Fibroblast of lung (primary cell): ENCODE measurements at places on chromosomes 1 and 21.

GRCh38 chr1:67171978-67172377 is 5.7 kb downstream of the IL23R start:
- peak; percentile 27 for DNase-seq

DNA sequence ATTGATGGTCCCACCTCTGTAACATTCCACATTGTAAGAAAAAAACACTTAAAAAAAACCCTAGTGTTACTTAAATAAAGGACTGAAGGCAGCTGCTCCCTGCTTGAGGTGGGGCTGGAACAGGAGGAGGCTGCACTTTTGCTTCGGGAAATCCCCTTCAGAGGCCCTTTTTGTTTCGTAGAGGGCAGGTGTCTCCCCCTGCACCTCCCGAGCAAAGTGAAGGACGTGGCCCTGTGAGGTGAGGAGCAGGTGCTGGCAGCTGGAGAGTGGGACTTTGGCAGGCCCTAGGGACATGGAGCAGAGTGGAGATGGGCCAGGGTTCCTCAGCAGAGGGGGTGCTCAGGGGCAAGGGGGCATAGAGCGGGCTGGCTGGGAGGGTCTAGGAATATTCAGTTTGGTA is 33.4 kb upstream of the WNT4 start:
- DNase-seq: no peak

GRCh38 chr1:44024903-44025525 is 6.2 kb downstream of the SLC6A9 start:
- no peak for DNase-seq

DNA sequence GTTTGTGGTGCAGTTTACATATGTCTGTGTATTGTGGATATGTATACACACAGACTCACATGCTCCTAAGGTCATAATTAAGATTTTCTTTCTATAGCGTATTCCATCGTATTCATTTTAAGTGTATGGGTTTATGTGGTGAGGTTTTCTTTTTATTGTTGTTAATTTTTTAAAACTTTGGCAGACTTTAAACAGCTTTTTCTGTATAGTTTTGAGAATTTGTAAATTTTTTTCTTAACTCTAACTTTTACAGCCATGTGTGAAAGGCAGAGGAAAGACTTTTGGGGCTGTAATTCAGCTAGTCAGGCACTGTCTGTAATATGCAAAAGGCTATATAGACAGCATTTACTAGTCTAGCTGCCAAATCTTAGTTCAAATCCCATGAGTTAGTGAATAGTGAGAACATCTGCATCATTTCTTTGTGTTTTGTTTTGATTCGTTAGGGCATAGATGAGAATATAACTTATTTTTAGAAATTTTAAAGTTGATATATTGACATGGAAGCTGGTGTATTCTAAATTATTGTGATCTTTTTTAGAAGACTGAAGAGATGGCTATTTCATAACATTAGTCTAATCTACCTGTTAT is 2.3 kb downstream of the MAGI3 start:
- DNase-seq: no peak

DNA sequence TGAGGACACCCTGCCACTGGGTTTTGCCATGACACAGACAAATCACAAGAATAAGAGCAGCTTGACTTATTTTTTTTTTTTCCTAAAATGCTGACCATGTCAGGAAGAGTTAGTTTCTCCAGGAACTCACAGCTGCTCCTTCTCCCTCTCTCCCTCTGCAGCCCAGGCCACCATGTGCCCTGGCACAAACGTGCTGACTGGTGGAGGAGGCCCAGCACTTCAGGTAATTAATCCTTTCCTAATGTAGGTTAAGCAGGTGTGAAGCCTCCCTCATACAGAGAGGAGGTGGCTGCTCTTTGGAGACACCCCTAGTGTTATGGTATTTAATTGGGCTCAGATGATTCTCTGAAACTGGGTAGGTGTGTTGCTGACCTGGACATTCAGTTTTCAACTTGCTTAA is 129.8 kb upstream of the USH2A start:
- DNase-seq: no peak

- DNase-seq: peak; percentile 51
Measured at GRCh38 chr1:168786476-168787330, 57.7 kb upstream of the DPT start.

- peak; percentile 71 for DNase-seq
Measured at GRCh38 chr1:44842862-44843655, at the start of gene PTCH2. Gene PTCH2 (minus strand): TSS chr1:44843253. CDS start chr1:44842932, 321 bp downstream.

DNA sequence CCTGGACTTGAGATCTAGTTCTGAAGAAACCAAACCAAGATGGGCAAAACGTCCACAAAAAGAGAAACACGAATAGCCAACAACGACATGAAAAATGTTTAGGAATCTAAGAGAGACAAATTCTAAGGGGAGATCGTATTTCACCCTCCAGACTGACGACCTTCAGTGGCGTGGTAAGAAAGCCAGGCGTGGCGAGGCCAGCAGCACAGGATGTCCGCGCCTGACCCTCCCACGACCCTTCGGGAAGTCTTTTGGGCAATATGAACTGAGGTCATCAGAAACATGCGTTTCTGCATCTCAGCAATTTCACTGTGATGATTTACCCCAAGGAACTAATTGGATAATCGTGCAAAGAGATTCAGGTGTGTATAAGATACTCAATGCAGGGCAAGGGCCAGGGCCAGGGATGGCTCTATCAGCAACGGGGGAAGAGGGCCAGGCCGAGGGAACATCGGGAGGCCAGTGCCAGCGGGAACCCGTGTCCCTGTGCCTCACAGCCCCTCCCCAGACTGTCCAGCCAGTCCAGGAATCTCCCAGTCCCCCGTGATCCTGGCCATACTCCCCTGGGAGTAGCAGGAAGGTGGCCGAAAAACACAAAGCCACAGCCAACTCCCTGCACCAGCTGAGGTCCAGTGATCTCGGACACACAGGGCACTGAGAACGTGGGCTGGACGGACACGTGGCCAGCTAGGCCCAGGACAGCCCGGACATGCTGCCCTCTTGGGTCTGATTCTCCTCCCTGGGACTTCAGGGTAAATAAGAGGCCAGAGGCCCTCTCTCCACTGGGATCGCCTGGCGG is 53.6 kb upstream of the ADARB1 start:
- no peak for DNase-seq

- no peak for DNase-seq
Measured at GRCh38 chr1:43402089-43402865, 12.6 kb downstream of the SZT2 start.

DNA sequence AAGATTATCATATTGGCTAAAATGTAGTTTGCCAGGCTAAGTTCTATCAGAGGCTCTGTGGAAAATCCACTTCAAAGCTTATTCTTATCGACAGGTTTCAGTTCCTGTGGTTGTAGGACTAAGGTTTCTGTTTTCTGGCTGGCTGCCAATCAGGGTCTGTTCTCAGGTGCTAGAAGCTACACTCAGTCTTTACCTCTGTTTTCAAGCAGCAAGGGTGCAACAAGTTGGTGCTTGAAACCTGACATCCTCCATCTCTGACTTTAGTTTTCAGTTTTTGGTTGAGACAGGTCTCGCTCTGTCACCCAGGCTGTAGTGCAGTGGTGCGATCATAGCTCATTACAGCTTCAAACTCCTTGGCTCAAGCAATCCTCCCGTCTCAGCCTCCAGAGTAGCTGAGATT is 15.3 kb upstream of the TMCO2 start:
- DNase-seq: no peak

DNA sequence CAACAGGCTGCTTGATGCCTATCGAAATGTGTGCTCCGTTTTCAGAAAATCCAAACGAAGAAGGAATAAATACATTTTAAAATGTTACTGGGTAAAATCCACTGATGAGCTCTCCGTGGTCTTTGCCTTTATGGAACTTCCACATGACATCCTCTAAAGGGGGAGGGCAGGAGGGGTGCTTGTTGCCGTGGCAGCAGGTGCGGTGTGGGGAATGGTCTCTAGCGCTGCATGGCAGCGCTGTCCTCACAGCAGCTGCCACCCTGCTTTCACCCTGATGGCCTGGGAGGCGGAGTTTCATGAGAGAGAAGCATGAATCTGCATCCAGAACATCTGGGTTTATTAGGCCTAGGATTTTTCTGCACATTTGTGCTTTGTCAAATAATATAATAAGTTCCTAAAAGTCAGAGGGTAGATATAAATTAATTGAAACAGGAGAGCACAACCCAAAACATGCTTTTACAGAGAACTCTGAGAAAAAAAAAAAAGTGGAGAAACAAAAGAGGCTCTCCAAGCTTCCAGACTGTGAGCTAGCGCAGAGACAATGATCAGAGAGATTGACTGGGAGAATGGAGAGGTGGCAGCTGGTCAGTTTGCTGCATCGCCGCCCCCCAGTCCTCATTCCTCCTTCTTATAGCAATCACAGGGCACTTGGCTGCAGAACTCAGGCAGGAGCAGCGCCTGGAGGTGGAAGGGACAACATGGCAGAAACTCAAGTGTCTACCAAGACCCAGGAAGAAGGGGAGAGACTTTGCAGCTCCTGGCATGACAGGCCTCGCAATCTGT is 228.6 kb downstream of the DSCAM start:
- DNase-seq: no peak

DNA sequence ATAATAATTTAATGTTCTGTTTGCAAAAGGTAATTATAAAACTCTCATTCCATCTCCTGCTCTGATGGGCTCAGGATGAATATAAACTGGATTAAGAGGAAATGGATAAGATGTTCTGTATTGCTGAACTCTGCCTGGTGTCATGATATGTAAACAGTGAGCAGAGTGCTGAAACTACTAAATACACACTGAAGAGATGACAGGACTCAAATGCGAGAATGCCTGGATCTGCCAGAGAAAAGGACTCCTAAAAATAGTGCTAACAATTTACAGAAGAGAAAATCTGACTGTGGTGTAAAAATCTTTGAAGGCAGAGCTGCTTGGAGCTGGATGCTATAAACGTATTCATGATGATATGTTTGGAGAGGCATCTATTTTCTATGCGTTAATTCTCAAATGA is 303.2 kb downstream of the RWDD3 start:
- no peak for DNase-seq

GRCh38 chr21:45126204-45126626 is 51.8 kb downstream of the ADARB1 start:
- no peak for DNase-seq

- DNase-seq: no peak
Measured at GRCh38 chr1:47713975-47714767, 276.3 kb downstream of the FOXD2 start.

DNA sequence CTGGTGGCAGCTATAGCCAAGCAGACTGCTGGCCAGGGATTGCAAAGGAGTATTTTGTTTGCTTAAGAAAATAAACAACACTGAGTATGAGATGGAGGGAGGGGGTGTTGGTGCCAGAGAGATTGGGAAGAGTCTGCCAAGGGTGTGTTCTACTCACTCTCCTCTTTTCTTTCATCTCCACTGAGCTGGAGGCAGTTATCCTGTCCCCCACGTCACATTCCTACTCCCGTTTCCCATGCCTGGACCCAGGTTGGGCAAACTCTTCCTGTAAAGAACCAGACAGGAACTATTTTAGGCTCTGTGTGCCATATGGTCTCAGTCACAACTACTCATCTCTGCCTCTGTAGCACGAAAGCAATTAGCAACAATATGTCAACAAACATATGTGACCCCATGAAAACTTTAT is 1.4 kb upstream of the IL24 start:
- peak; percentile 22 for DNase-seq

GRCh38 chr1:8474369-8474768 is 156.5 kb downstream of the SLC45A1 start:
- no peak for DNase-seq

GRCh38 chr1:207868774-207869721 is 41.9 kb downstream of the CD34 start:
- DNase-seq: peak; percentile 61

DNA sequence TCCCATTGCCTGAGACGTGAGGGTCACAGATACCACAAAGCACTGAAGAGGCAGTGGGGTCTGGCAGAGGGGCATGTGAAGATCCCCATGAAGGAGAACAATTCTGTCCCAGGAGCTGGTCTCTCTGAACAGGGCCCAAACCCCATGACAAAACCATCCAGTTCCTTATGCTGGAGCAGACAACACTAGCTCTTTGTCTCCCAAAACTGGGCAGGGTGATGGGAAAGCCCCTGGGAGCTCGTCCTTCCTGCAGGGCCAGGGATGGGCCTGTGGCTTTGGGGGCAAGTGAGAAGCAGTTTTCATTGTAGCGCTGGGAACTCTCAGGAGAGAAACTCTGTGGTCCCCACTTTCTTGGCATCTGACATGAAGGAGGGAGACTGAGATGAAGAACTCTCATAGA is 8.8 kb downstream of the ETV3L start:
- no peak for DNase-seq

DNA sequence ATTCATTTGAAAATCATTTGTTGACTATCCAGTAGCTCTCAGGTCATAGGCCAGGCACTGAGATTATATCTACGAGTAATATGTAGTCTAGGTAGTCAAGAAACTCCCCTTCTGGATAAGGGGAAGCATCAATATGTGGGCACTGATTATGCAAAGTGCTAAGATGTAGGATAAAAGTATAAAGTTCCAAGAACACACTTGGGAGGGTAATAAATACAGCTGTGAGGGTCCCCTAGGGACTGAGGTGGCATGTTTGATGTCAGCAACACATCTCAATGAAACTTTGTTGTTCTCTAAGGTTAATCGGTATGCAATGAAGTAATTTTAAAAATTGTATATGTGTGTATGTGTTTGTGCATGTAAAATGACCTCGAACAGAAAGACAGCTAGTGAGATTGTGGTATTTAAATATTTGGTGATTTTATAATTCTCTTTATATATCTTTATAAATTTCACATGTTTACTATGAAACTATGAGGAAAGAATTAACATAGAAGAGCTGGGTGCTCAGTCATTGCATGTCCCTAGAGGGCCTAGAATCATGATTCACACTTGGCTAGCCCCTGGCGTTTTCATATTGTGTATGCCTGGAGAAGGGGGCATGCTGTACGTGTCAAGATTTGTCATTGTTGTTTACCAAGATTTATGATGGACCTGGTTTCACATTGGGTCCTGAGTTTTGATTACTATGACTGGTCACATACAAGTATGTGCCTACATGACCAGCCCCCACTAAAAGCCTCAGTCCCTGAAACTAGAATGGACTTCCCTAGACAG is 140.1 kb upstream of the DUSP10 start:
- no peak for DNase-seq

DNA sequence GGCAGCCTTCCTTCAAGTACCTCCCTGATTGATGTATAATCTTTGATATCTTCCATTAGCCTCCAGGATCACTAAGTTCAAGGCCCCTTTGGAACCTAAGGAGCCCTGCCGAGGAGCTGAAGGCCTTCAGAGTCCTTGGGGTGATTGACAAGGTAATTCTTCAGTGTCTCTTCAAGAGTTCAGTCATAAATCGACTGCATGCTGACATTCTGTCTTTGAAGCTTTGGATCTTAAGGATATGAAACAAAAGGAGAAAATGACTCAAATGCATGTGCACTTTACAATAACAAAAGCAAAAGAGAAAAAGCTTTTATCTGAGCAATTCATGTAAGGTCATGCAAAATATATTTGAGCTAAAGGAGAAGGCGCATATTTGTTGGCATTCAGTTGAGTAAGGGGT is 125.3 kb downstream of the RPS6KC1 start:
- DNase-seq: no peak

DNA sequence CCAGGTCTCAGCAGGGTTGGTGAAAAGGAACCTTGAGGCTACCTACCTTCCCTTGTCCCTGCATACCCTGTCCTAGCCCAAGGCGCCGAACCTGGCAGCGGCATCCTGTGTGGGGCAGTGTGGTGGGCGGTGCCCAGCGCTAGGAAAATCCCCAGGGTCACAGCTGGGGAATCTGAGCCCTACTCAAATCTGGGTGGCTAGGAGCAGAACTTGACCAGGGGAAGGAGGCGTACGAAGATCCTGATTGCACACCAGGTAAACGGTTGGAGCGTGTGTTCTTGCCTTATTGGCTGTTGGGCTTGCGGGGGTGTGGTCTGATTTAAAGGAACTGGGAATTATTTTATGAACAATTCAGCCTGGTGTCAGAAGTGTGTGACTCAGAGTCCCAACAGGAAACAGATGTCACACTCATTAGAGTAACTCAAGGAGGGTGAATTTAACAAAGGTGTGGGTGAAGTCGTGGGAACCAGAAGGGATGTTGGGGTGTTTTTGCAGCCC is 118.6 kb downstream of the LRIG2 start:
- DNase-seq: no peak
